ENCODE measurements at places on chromosomes 7 and 10.

DNA sequence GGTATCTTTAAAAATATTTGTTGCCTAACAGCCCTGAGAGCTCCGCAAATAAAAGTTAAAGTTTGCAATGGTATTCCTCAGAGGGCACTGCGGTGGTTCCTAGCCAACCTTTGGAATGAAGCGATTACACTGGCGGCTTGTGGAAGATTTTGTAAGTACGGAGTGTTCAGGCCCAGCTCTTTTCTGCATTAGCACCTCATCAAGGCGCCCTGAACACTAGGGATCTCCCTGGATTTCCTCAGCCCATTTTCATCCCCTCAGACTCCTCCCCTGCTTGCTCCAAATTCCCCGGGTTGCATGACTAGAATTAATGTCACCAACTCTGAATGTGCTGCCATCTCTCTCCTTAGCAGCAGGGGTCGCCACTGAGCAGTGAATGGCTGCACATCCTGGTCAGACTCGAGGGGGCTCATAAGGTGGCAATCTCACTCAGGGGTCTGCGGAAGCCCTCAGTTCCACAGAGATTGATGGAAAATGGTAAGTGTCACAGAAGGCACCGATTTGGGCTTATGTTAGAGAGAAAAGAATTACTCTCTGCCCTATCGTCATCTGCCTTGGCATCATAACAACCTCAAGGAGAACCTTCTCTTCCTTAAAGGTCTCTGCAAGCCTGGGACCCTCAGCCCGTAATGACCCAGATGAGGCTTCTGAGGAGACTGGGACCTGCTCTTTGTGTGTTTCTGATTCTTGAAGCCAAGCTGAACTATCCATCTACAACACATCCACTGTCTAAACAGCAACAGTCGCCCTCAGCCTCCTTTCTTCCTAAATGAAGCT lies 262.8 kb upstream of the AOAH start:
- peak; percentile 76 for DNase-seq

DNA sequence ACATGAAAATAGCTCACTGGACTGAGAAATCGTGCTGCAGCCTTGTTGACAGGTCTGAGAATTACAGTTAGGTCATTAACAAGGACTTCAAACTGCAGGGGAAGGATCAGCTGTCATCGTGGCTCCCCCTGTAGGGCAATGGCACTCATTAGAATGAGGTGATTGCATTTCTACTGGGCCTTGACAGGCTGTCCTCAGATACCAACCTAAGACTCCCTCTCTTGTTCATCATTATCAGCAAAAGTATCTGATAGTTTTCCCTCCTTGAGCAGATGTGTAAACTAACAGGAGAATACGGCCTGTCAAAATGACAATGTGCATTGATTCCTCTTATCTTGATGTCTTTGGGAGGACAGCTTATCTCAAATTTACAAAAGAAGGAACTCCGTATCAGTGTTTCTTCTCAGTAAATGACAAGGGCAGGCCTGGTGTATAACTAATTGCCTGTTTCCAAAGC lies 648.5 kb upstream of the LRRN3 start:
- DNase-seq = peak; percentile 2

GRCh38 chr10:90319188-90319914 lies 538.5 kb downstream of the HTR7 start:
- peak; percentile 85 for DNase-seq

DNA sequence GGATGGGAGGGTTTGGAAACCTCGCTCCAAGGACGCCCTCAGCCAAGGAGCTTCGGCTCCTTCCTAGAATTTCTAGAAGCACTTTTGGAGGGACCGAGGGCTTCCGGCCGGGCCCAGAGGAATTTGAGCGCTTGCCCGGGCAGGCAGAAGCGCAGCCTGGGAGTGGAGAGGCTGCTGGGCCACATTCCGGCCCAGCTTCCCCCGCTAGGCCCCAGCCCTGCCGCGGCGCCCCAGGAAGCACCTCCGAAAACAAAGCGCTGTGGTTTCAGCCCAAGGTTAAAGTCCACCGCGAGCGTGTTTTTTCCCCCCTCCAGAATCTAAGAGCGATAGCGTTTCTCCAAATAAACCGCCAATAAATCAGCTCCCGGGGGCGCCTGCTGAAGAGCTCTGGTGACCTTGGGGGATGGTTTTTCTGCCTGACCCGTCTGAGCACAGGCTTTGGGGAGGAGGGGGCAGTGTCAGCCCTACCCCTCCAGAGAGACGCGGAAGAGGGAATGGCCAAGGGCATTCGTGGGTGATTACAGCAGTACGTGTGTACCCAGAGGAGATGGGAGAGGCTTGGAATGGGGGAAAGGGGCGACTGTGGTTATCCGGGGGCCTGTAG lies 5.7 kb upstream of the TNRC18 start:
- peak; percentile 63 for DNase-seq

- DNase-seq = no peak
Measured at GRCh38 chr7:47300472-47301104, 281.3 kb downstream of the TNS3 start.

DNA sequence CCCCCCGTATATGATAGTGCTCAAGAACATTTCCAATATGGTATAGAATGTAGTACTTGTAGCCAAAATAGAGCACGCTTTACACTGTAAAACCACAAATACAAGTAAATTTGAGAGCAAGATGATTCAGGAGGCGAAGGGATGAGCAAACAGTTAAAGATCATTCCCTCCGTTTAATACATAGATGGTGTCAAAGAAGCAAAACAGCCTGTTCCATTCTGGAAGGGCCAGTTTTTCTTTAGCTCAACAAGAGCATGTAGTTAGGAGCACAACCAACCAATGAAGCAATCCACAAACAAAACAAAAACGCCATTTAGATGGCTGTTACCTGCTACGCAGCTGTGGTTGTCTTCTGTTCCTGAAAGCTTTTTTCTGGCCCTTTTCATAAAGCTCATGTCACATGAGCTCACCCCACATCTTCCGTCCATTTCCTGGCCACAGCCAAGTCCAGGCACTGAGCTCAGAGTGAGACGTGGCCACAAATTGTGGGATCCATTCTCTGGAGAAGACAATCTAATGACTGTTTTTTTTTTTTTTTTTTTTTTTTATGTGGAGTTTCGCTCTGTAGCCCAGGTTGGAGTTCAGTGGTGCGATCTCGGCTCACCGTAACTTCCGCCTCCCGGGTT lies 185.6 kb downstream of the FANK1 start:
- DNase-seq = no peak

DNA sequence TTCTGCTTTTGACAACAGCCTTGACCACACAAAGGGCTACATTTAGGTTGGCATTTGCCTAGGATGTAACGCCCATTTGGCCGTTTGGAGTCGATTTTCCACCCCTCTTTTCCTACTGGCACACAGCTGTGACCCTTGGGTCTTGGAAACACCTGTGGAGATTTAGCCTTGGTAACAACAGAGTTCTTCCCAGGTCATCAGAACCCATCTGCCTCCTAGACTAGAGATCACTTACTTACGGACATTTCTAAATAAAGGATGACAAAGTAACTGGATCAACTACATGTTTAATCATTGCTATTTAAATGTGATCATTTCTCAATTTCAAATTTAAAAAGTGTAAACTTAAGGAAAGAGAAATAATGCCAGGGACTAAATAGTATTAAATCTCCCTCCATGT lies 42.0 kb upstream of the SVIL start:
- DNase-seq = no peak

DNA sequence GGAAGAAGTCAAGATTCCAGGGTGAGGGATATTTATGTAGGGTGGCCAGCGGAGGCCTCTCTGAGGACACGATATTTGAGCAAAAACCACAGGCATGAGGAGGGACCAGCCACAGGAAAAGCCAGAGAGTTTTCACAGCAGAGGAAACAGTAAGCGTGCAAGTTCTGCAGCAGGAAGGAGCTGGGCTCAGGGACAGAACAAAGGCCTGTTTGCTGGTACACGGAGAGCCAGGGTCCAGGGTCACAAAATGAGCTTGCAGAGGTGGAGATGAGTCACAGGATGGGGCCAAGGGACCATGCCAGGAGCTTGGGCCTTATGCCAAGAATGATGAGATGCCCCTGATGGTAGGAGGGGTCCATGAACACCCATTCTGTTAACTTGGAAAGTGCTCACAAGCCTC lies 283.5 kb downstream of the PLXNA4 start:
- no peak for DNase-seq

DNA sequence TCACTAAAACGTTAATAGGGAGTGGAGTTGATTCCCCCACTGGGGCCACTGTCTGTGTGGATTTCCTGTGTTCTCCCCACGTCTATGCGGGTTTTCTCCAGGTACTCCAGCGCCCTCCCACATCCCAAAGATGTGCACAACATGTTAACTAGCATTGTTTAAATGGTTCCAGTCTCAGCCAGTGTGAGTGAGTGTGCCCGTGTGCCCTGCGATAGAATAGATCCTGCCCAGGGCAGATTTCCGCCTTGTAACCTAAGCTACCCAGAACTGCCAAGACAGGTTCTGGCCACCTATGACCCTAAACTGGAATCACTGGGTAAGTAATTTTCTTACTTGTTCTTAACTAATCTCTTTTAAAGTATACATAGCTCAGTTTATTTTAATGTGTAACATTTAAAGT lies 58.5 kb downstream of the CCDC6 start:
- no peak for DNase-seq

DNA sequence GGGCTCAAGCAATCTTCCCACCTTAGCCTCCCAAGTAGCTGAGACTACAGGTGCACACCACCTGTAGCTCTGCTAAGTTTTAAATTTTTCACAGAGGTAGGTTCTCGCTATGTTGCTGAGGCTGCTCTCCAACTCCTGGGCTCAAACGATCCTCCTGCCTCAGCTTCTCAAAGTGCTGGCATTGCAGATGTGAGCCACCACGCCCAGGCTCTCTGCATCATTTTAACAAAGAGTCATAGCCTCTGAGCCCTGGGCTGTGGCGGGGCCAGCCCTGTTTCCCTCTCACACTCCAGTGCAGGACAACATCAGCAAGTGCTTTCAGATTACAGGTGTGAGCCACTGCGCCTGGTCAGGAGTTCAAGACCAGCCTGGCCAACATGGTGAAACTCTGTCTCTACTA lies 102.5 kb downstream of the COL26A1 start:
- no peak for DNase-seq

DNA sequence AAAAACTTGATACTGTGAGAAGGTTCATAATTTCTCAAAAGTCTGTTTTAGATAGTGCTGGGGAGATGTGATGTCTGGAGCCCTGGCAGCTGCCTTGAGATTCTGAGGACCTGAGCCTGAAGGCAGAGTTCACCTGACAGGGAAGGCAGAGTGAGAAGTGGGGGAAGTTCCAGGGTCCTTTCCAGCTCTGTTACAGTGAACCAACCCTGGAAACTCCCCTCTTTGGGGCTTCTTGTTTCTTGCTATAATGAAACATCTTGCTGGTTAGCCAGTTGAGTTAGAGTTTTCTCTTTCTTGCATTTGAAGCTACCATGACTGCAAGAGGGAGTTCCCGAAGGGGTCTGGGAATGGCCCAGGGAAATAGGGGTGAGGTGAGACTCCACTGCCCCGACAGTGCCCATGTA lies 158.9 kb upstream of the TNRC18 start:
- DNase-seq = no peak

DNA sequence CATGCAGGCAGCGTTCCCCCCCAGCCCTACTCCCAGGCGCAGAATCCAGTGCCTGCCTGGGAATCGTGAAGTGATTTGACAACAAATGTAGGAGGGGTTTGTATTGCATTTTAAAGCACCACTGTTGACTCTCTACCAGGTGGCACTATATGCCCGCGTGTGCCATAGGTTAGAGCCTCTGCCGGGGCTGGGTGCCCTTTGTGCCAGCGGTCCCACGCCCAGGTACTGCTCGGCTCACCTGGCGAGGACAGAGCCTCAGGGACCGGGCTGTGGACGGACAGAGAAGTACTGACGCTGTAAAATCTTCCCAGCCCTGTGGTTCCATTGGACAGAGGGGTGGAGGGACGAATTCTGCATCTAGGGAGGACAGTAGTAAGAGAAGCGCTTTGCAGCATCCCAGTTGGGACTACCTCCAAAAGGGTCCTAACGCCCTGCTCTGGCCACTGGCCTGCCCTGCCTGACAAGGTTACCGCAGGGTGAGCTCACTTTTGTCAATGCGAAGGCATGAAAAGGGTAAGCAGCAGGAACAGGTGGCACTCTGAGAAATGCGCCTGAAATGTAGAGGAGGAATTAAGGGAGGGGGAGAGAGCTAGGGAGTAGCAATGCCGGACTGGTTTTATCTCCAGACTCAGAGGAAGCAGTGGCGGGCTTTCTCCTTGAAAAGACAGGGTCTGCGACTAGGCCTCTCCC lies 788 bp upstream of the CACNA2D1 start:
- DNase-seq = no peak

DNA sequence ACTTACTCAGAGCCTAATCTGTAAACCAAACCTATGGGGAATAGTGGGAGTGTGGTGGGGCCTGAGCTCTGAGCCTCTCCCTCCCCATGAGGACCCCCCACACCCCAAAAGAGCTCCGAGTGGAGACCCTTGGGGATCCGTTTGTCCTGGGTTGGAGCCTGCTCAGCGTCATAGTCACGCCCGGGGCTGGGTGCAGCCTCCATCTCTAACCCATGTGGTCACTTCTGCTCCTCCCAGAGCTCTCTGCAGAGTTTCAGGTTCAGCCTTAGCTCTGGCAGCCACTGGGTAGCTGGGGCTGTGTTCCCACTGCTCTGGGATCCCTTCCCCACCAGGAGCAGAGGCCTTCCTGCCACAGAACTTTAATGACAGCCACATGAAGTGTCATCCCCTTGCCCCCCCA lies 25.9 kb downstream of the PFKFB3 start:
- DNase-seq = no peak

DNA sequence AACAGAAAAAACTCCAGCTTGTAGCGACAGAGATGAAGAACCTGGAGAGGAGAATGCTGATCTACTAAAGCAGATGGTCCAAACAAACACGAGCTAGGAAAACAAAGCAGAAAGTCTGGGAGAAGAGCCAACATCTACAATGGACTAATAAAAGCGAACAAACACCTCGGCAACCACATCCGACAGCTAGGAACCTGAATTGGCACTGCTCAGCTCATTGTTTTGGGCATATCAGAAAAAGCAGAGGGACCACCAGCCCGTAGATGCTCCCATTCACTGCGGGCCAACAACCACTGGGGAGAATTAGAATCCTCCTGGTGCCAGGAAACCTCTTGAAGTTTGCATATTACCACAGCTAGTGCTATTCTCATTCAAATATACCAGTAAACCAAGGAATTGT lies 204.7 kb downstream of the NXPH1 start:
- DNase-seq = no peak

GRCh38 chr7:22731766-22732165 lies 4.8 kb downstream of the IL6 start:
- DNase-seq = no peak

GRCh38 chr10:90089719-90090118 lies 388.3 kb downstream of the KIF20B start:
- DNase-seq = no peak
